ENCODE measurements at places on chromosomes 5 and 9. TPM values are rescaled to one million over a fixed set of nuclear protein-coding genes. Genes with fewer than 3 reads are reported as not detected.

TRIM7 gene
- 0.74 TPM for total RNA-seq

GPX8 gene
- 79.7 TPM for total RNA-seq

NPM1 gene
- total RNA-seq: 6,496 TPM

TNFSF15 gene
- total RNA-seq: 2.4 TPM

MCIDAS gene
- total RNA-seq: not detected

TPM2 gene
- 2,099 TPM for total RNA-seq

CKS2 gene
- total RNA-seq: 4.2 TPM

SLC6A19 gene
- total RNA-seq: not detected

SPDL1 gene
- 43.7 TPM for total RNA-seq

RAB3C gene
- total RNA-seq: not detected

NTRK2 gene
- total RNA-seq: 3.3 TPM

CSF1R gene
- total RNA-seq: under 0.01 TPM

SH3PXD2B gene
- total RNA-seq: 46.7 TPM

ARL14EPL gene
- total RNA-seq: 0.18 TPM

PRR7 gene
- total RNA-seq: 8.8 TPM

PRKAA1 gene
- total RNA-seq: 154 TPM

WNK2 gene
- not detected for total RNA-seq

CFAP77 gene
- total RNA-seq: not detected

ST8SIA4 gene
- 0.54 TPM for total RNA-seq

PCDHA9 gene
- 0.49 TPM for total RNA-seq

C5orf63 gene
- 4.0 TPM for total RNA-seq

DNAH5 gene
- under 0.01 TPM for total RNA-seq

TTC39B gene
- 22.1 TPM for total RNA-seq

CTXN3 gene
- not detected for total RNA-seq

CLIC3 gene
- 4.3 TPM for total RNA-seq

LECT2 gene
- total RNA-seq: not detected

OBP2B gene
- not detected for total RNA-seq

TSSK1B gene
- total RNA-seq: 1.4 TPM

FKTN gene
- 40.7 TPM for total RNA-seq

OLFML2A gene
- total RNA-seq: 1.7 TPM

Data from fibroblast of the aortic adventitia (primary cell).